Fibroblast of skin of abdomen (primary cell): ENCODE measurements at places on chromosomes 7 and 10.

GRCh38 chr7:1678081-1678543 is 8.0 kb downstream of the ELFN1 start:
- no peak for DNase-seq

DNA sequence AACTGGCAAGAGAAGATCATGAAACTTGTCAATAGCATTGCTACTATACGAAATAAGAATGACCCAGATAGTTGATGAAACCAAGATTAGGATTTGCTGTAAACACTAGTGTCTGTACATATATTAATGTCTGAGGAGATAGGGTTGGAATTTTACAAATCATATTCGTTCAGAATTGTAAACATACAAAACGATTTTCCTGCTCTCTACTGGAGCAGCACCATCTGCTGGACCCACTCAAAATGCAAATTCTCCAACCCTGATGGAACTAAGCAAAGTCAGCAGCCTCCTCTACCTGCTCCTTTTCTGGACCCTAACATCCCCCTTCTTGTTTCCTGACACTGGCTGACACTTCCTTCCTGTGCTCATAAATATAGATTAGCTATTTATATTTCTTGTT is 29.4 kb upstream of the SGMS1 start:
- DNase-seq, result no peak

DNA sequence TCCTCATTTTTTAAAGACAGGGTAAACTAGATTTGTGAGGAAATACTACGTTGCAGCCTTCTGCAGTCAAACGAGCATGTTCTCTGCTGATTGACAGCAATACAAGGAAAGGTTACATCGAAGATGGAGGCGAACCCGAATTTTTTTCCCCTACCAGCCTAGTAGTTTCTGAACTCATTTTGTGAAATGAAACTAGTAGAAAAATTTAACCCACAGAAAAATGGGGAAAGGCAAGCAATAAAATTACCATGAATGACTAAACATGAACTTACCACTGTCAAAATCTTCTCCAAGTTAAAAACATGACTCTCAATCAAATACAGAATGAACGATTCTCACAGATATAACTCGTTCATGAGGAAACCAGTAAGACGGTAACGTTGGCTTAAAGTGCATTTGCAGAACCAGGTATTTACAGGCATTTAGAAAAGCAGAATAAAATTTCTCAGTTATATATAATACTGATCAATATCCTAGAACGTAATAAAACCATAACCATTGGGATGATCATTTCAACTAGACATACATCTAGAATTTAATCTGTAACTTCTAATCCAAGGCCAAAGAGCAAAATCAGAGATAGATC is 73.9 kb downstream of the CELF2 start:
- no peak for DNase-seq

- peak; percentile 28 for DNase-seq
These were observed 396.1 kb upstream of the KLF6 start for GRCh38 chr10:4181081-4181480.

DNA sequence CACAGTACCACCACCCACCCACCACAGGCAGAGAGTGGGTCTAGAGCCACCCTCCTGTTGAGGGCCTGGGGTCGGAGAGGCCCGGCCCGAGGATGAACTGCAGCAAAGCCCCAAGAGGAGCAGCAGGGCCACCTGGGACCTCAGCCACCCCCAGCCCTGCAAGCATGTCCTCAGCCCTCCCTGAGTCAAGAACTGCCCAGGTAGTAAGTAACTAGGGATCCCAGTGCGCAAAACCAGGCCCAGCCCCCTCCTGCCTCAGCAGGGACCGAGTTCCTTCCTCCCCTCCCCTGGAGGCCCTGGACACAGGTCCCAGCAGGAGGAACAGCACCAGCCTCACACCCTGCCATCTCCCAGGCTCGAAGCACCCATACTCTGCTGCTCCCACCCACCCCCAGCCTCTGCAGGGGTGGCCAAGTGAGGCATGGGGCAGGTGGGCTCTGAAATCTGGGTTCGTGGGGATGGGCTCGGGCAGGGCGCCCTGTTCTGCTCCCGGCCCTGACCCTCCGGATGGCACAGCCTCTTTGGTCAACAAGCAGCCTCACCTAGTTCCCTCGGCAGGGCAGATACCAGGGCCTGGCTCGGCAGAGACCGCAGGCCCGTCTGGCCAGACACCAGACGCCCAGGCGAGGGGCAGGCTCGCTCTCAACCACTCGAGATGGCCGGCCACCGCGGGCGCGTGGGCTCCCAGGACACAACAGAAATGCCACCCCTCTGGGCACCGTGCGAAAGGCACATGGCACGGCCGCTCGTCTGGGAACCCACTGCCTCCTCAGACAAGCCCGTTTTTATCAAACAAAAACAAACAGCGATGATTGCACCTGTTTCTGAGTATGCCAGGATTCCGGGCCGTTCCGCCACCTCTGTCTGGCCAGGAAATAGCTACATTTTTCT is 15.2 kb downstream of the PDGFA start:
- DNase-seq, result no peak
